ENCODE measurements at places on chromosomes 6 and 20.

DNA sequence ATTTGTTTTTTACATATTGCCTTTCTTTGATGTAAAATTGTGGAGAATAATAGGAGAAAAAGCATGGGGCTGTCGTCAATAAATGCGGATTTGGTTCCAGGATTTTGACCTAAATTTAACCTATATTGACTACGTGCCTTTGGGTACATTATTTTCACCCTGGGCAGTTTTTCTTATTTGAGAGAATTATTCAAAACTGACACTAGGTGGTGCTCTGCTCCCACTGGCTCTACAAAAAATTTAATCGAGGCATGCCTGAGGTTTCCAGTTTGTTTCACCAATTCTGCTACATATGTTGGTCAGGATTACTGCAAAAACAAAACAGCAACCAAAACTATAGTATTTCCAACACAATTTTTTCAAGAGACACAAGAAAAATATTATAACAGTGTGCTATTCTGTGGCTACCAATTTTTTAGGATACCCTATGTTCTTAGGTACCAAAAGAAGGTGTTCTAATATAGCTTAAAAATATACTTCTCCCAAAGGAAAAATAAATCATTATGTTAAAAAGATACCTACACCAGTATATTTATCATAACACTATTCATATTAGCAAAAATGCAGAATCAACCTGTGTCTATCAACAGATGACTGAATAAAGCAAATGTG lies 48.6 kb upstream of the FABP7 start:
- no peak for DNase-seq

DNA sequence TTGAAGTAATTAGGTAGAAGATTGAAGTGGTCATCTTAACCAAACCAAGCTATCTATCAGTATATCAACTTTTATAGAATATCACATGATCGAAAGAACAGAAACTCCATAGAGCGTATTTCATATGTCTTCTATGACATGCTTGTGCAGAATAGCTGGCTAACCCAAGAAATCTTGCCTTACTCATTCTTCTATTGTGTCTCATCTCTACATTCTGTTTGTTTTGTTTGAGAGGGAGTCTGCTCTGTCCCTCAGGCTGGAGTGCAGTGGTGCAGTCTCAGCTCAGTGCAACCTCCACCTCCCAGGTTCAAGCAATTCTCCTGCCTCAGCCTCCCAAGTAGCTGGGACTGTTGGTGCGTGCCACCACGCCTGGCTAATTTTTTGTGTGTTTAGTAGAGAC lies 10.6 kb downstream of the TAB2 start:
- no peak for DNase-seq

GRCh38 chr6:79868098-79868722 lies 79.1 kb downstream of the ELOVL4 start:
- DNase-seq, result no peak

DNA sequence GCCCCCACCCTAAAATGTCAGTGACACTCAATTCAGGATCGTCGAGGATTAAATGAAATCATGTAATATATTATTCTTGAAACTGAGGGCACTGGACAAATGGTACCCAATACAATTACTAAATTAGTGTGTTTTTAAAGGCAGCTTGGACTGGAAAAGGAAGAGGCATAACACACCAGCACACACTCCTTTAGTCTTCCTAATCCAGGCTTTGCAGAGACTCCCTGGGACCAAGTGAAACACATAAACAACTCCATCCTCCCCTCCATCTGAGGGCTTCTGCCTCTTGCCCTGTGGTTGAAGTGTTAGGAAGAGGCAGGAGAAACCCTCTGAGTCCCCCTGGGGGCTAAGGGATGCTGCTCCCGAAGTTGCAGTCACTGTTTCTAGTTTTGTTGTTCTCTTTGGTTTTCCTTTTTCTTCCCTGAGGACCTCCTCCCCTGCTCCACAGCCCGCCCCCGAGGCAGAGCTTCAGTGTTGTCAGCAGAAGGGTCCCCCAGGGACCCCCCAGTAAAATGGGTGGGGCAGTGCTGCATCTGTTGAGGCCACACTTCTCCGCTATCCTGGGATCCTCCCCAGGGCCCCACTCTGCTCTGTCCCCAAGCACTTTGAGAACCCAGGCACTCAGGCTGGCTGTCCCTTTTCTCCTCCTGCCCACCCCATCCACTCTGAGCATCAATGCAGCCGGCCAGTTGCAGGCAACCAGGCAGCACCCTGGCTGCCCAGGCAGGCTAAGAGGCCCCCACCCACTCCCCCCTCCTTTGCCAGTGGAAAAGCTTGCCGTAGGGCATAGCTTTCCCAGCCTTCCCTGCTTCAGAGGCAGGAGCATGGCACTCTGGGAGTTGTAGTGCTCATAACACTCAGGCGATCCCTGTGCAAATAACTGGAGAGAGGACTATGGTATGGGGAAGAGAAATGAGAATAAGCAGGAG lies 5.9 kb downstream of the TMEM63B start:
- no peak for DNase-seq

- no peak for DNase-seq
Measured at GRCh38 chr20:10402938-10403608, 30.9 kb downstream of the MKKS start.

- no peak for DNase-seq
Measured at GRCh38 chr20:48339190-48339985, 488.4 kb downstream of the PREX1 start.

Data from stimulated activated CD4-positive, alpha-beta T cell treated with anti-CD3 and anti-CD28 coated beads, Interleukin-1b, Interleukin-23, amount 100 ng/mL, for 24 hours (primary cell).